NCI-H2107 (cell line): ENCODE measurements at places on chromosomes 16 and 17.

- DNase-seq = no peak
These were observed 157.6 kb downstream of the XYLT1 start for GRCh38 chr16:17313085-17313611.

DNA sequence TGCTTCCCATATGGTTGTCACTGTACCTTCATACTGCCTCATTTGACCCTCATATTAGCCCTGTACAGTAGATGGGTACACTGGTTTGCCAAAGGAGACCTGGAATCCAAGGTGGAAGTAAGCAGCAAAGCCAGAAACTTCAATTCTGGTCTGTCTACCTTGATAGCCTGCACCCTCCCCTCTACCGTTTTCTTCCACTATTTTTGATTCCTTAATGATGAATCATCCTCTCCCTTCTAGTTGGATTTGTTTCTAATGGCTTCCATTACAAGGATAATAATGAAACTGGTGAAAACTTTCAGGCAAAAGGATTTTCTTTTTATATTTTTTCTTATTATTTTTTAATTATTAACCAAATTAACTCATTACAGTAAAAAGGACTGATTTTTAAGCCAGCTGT, 17.3 kb downstream of the TAC4 start:
- no peak for DNase-seq

- no peak for DNase-seq
These were observed 79.8 kb upstream of the GAS7 start for GRCh38 chr17:10278218-10278617.

GRCh38 chr17:68592009-68592408, 9.2 kb downstream of the FAM20A start:
- DNase-seq = no peak

- DNase-seq = no peak
These were observed 25.9 kb downstream of the MYH3 start for GRCh38 chr17:10631048-10631700.

GRCh38 chr17:29444589-29444988, 54.4 kb downstream of the TAOK1 start:
- no peak for DNase-seq

DNA sequence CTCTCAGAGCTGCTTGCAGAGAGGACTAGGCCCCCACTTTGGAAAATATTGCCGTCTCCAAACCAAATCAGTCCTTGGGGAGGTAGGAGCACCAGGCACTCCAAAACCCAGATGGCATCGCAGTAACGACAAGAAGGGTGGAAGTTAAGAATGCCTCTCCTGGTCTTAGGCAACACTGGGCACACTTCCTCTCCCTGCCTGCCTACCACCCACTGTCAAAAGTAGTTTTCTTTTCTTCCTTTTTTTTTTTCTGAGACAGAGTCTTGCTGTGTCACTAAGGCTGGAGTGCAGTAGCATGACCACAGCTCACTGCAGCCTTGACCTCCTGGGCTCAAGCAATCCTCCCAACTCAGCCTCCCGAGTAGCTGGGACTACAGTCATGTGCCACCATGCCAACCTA, 47.2 kb downstream of the SRL start:
- DNase-seq = no peak

DNA sequence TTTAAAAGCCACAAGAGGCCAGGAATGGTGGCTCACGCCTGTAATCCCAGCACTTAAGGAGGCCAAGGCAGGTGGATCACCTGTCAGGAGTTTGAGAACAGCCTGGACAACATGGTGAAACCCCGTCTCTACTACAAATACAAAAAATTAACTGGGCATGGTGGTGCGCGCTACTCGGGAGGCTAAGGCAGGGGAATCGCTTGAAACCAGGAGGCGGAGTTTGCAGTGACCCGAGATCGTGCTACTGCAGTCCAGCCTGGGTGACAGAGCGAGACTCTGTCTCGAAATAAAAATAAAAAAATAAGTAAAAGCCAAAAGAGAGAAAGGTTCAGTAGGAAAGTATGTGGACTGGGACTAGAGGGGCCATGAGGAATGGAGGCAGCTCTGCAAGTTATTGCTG, 13.1 kb upstream of the ITGAL start:
- DNase-seq = no peak

DNA sequence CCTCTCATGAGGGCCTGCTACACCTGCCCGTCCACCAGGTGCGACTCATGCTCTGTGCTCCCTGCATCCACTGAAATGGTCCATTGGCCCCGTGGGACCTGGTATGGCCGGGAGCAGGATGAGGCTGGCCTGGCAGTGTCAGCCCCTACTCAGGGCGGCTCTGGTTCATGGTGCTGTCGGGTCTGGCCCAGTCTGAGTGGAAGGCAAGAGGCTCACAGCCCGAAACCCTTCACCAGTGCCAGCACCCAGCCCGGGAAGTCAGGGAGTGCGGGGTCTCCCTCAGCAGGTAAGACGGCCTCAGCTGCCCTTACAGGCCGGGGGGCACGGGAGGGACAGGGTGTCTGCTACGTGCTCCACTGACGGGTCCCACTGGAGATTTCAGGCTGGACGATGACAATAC, 40.5 kb upstream of the RASD1 start:
- DNase-seq = no peak

DNA sequence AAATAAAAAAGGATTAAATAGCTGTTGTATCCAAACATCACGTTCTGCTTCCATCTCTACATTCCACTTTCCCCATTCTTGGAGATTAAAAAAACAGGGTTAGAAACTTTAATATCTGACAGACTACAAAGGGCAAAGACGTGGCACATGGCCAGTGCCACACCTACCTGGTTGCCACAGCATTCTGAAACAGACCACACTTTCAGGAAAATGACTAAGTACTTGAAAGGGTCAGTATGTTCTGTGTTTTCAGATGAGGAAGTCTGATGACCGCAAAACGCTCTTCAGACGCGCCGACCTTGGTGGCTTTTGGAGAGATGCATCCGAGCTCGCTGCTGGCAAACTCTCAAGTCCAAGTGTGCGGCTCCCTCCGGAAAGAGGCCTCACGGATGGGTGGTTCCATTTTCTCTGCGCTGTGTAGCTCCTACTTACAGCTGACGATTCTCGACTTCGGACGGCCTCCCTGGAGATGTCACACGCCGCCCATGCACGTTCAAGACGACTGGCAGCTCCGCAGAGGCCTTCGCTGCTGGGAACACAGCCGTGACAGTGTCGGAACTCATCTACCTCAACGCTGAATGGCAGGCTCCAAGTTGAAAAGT, 15.5 kb downstream of the MAP1LC3B start:
- no peak for DNase-seq

GRCh38 chr17:47696717-47697642, 3.0 kb downstream of the TBKBP1 start:
- DNase-seq = no peak
